ENCODE measurements at places on chromosomes 1 and 21. TPM values are rescaled to one million over a fixed set of nuclear protein-coding genes. Genes with fewer than 3 reads are reported as not detected.
A peak's percentile ranks its signal among the peaks of the same experiment; 100 is the strongest.

- no peak for DNase-seq
These were observed 100.4 kb downstream of the SLC45A1 start for GRCh38 chr1:8418301-8418700.

Gene NPHP4
- total RNA-seq: 2.9 TPM

Gene UCHL5
- total RNA-seq: 48.3 TPM

GRCh38 chr1:185096531-185096930, 51.2 kb downstream of the RNF2 start:
- DNase-seq: no peak

GRCh38 chr1:232983375-232983774, 33.0 kb downstream of the NTPCR start:
- no peak for DNase-seq

GRCh38 chr1:30765556-30766434, 8.2 kb upstream of the LAPTM5 start:
- DNase-seq: no peak

Gene LHX8
- total RNA-seq: not detected

Gene FAM151A
- not detected for total RNA-seq

DNA sequence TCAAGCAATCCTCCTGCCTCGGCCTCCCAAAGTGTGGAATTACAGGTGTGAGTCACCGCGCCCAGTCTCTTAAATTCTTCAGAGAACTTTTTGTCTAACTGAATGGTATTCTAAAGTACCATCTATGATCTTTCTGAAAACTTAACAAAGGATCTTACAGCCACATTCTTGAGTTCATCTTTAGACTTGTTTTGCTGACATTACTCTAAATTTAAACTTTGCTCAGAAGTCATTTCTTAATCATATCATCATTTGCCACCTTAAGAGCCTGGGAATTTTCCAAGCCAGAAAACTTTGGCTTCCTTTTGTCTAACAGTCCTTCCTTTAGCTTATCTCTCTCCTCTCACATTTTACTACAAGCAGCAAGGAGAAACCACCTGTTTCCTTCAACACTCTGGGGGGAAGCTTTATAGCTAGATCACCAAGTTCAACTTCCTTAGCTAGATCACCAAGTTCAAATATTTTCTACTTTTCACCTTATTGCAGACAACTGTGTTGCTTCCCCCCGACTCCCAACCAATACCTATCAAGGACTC, 5.4 kb upstream of the ZBTB8A start:
- no peak for DNase-seq

Gene HENMT1
- total RNA-seq: 0.19 TPM

DNA sequence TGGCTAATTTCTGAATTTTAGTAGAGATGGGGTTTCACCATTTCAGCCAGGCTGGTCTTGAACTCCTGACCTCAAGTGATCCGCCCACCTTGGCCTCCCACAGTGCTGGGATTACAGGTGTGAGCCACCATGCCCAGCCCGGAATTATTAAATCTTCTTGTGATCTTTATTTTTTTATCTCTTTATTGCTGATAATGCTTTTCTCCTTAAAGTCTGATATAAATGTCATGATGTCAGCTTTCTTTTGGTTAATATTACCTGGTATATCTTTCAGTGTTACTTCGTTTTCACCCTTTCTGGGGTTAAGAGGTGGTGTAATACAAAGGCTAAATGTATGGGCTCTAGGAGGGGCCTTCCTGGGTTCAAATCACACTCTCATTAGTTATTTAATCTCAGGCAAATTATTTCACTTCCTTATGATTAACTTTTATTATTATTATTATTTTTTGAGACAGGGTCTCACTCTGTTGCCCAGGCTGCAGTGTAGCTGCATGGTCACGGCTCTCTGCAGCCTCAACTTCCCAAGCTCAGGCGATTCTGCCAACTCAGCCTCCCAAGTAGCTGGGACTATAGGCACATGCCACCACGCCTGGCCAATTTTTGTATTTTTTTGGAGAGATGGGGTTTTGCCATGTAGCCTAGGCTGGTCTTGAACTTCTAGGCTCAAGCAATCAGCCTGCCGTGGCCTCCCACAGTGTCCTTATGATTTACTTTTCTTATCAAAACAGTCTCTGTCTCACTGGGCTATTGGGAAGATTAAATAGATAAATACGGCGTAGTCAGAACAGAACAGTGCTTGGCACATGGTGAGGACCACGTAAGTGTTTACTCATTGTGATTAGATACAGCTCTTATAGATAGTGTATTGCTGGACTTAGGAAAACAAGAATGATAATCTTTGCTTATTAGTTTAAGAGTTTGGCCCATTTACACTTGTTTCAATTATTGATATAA, 216.5 kb downstream of the URB2 start:
- DNase-seq: no peak

Gene SLFNL1
- 0.05 TPM for total RNA-seq

Gene BATF3
- 0.94 TPM for total RNA-seq

DNA sequence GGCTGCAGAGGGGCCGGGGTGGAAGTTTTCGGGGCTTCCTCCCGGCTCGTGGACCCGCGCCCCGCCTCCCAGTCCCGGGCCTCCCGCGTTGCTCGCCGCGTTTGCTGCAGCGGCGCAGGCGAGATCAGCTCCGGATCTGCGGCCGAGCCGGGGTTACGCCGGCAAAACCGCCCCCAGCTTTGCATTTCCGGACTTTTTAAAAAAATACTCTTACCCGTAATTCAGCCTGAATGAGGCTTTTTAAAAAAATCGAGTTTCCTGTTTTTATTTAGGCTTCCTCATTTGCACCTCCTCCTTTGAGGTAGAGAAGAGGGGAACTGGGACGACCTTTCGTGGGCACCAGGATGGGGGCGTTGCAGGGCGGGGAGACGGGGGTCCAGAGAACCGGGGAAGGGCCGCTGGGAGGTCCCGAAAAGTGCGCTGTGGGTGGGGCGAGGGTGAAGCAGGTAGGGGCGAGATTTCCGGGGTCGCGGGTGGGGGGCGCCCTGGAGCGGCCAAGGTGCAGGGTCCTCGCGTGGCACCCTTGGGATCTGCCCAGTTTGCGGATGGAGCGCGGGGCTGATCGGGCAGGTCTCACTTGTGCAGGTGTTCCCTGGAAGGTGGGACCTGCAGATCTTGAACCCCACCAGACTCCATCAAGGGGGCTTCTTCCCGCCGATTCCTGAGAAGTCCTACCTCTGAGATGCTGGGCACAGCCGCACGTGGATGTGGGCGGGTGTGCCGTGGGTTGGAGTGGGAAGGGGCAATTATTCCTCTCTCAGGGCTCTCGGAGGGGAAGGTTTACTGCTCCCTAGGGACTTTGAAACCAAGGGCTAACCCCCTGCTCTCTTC, 1.1 kb downstream of the PIK3CD start:
- peak; percentile 3 for DNase-seq

DNA sequence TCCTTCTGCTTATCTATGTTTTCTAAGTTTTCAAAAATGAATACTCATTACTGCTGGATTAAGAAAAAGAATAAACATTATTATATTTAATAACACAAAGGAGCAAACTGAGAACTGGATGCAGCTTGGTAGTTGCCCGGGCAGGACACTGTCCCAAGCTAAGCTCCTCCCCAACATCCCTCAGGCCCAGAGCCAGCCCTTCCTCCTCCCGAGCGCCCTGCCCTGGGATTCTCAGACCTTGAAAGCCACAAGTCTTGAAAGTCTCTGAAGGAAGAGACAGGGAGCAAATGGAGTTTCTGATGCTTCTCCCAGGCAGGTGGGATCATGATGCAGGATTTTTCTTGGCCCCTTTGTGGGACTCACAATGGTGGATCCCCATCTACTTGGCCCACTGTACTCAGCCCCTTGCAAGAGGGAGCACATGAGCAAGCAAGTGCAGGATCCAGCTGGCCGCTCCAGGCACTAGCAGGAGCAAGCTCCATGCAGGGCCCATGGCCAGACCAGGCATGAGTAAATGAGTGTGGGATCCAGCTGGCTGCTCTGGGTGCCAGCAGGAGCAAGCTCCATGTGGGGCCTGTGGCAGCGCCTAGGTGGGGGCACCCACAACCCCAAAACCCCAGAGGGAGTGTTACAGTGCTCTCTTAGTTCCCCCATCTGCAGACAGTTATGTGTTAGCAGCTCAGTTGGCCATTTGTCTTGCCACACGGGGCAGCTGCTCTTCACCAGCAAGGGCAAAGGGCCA, 32.1 kb upstream of the RAB4A start:
- DNase-seq: peak; percentile 75

DNA sequence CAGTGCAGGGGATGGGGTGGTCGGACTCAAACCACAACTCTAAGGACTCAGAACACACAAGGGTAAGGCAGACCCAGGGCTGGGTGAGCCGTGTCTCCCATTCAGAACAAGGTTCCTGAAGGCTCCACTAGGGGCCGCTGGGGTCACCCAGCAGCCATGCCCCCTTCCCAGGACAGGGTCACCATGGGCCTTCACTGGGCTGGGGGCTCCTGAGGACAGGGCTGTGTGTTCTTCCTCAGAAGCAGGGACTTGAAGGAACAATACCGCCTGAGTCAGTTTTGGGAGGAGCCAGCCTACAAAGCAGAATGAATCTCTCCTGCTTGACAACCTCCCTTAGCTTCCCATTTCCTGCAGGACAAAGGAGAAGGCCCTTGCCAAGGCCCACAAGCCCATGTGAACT, 15.4 kb downstream of the RIMS3 start:
- DNase-seq: no peak

DNA sequence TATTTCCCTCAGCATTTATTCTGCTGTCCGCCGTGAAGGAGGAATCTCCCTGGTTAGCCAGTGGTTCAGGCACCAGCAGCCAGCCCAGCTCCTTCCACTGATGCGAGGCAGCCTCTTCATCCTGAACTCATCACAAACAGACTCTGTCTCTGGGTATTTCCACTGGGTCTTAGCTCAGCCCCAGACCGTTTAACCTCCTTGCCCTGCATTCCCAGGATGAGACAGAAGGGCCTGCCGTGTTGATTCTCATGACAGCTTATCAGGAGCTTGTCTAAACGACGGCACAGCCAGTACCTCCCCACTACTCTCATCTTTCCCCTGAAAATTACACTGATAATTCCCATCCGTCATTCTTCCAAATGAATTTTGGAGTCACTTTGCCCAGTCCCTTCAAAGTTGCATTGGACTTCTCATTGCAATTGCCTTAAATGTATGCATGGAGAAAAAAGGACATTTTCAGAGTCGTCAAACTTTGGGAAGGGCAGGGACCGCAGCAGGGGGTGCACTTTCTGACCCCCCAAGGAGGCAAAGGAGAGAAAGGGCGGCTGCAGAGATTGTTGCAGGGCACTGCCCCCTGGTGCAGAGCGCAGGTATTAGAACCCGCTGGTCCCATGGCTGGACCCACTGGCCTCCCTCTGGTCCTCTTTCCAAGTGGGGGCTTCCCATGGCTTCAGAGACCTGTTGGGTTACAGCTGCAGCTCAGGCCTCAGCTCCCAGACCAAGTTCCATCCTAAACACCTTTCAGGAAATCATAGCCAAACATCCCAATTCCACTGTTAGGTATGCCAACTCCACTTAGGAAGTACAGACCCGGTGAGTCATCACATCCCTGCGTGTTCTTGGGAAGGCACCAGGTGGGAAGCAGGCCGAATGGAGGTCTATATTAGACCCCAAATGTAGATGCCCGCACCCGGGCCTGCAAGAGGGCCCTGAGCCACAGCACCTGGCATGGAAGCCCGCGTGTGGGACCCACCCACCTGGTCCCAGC, 3.7 kb upstream of the MEGF6 start:
- peak; percentile 9 for DNase-seq

- no peak for DNase-seq
These were observed 486.6 kb downstream of the USP25 start for GRCh38 chr21:16216288-16216962.

- DNase-seq: peak; percentile 75
These were observed 632.0 kb downstream of the SMYD3 start for GRCh38 chr1:245874942-245875580.

DNA sequence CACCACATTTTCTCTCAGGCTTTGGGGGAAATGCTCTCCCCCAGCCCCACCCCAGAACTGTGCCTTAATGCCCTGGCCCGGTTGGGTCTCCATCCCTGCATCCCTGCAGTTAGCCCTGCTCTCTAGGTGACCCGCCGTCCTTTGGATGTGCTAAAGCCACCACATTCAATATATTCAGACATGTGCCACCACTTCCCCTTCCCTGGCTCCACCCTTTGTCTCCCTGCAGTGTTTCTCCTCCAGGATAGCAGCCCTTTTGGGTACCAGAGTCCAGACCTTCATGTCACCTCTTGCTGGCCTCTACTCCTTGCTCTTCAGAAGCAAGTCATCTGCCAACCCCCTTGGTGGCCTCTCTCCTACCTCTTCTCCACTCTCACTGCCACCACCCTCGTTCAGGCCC, 41.8 kb downstream of the RUNX1 start:
- DNase-seq: no peak

DNA sequence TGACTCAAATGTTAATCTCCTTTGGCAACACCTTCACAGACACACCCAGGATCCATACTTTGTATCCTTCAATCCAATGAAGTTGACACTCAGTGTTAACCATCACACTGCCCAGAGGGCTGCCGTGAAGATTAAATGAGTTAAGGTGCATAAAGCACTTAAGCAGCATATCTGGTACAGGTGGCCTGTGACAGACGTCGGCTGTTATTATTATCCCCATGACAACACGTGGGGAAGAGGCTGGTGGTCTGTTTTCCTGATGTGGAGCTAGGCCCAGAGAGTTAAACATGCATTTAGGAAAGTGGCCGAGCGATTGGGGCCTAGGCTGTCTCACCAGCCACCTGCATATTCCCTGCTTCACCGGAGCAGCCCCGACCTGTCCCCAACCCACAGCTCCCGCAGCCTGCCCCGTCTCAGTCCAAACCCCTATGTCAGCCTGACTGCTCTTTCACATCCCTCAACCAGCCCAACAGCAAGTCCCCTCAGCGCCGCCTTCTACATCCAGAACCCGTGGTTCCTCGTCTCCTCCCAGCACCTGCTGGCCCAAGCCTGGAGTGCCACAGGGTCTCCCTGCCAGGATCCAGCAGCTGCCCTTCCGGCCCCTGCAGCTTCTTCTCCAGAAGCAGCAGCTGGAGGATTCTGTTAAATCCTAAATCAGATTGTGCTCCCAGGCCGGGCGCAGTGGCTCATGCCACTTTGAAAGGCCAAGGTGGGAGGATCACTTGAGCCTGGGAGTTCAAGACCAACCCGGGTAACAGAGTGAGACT, 77.9 kb downstream of the FBXO2 start:
- DNase-seq: peak; percentile 66

- no peak for DNase-seq
These were observed 59.3 kb downstream of the FH start for GRCh38 chr1:241460098-241460873.

DNA sequence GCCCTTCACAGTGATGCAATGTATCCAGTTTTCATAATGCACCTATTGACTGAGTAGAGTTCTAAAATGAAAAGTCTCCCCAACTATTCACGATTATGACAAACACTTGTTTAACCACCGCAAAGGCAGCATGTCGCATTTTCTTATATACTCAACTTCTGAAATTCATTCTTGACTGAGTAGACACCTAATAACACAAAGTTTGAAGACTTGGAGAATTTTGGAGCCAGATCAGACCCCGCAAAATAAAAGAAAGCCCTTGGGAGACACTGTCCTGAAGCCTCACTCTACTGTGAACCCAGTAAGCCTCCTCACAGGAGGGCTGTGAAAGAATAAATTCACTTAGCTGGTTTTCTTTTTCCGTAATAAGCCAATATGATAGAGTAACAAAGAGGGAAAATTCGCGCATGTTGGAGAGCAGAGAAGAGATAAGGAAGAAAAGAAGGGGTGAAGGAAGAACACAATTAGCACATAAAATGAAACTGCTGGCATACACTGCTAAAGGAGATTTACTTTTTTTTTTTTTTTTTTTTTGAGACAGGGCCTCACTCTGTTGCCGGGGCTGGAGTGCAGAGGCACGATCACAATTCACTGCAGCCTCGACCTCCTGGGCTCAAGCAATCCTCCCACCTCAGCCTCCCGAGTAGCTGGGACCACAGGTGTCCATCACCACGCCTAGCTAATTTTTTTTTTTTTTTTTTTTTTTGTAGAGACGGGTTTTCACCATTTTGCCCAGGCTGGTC, 492 bp upstream of the COLGALT2 start:
- no peak for DNase-seq
